ENCODE measurements at places on chromosomes 16 and 17.

DNA sequence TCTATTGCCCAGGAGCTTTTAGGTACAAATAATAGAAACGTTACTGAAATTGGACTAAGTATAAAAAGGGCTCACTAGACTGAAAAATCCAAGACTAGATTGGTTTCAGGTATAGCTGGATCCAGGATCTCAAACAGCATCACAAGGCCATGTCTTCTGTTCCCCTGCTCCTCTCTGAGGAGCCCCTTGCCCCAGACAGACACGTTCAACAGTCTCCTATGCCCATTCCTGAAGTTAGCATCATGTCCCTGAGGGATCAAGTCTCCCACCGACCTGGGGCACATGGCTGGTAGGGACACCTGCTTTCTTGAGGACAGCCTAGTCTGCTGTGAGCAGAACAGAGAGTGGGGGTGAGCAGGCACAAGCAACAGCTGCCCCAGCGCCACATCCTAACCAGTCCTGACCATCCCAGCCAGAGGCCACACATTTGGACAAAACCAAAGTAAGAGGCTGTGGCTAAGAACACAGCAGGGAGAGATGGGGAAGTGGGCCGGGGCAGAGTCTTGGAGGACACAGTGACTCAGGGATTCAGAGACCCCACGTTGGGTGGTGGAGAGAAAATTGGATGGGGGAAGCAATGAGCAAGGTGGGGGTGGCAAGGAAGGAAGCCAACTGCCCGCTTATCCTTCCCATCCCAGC lies 10.5 kb upstream of the MMP2 start:
- no peak for DNase-seq

DNA sequence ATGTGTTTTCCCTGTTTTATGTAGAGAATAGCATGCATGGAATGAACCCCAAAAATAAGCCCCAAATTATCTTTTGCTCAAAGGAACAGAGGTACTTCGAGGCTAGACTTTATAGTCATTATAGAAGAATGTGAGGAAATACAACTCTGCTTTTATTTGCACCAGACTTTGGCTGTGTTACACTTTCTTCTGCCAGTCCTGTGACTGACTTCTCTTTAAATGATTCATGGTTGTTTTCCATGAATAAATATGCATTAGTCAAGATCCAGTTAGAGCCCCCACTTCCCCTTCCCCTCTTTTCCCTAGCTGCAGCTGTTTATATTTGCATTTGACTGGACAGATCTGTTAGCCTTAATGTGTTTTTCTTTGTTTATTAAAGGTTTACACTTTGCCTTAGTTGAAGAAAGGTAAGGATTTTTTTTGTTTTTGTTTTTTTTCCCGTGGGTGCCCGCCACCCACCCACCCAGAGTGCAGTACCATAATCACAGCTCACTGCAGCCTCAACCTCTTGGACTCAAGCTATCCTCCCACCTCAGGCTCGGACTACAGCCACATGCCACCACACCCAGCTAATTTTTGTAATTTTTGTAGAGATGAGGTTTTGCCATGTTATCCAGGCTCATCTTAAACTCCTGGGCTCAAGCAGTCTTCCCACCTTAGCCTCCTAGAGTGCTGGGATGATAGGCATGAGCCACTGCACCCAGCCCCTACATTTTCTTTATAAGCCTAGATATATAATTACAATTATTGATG lies 152.6 kb downstream of the CYB561 start:
- DNase-seq, result no peak

DNA sequence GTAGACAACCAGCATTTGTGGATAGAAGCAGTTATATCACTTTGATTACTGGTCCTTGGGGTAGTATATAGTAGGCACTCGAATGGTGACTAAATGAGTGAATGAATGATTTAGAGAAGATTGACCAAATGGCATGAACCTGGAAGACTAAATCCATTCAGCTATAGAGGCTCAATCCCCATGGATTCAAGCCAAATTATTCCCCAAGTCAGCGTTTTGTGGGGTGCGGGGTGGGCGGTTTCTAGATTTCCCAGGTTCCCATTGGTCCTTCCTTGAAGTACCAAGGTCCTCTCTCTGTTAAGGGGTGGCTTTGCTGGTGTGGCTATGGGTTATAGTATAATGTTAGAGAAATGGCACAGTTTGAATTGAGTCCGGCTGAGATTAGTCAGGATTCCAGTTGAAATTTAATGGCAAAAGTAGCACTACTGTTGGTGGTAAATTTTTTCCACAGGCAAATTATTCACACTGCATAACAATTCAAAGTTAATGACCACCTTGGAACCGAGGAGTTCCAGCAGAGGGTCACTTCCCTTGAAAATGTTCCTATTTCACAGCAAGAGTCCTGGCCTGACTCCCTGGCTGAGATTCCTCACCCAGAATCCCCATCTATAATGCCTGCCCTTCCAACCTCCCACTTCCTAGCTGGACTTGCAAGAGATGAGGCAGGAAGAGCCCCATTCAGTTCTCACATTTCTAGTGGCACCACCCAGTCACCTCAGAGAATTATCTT lies 27.7 kb downstream of the PCTP start:
- DNase-seq, result no peak

GRCh38 chr16:54136276-54136625 lies 150.3 kb downstream of the IRX3 start:
- no peak for DNase-seq

DNA sequence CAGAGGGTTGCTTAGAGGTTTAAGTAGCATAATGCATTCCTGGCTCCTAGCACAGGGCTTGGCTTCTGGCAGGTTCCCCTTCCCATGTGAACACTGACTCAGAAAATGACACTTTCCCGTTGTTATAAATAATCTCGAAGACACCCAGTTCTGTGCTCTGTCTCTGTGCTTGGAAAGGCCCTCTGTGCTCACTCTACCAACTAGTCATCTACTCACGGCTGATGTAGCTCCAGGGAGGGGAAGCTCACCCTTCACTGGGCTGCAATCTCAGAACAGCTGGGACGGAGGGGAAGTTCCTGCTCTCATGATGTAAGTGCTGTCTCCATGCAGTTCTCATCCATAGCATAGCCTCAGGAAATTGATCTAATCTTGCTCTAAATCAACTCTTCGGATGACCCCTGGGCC lies 230.5 kb upstream of the ASIC2 start:
- no peak for DNase-seq

- DNase-seq, result no peak
Observed at GRCh38 chr17:74523308-74523707, 8.0 kb downstream of the CD300LB start.

- no peak for DNase-seq
Observed at GRCh38 chr16:9870962-9871361, 311.3 kb downstream of the GRIN2A start.

DNA sequence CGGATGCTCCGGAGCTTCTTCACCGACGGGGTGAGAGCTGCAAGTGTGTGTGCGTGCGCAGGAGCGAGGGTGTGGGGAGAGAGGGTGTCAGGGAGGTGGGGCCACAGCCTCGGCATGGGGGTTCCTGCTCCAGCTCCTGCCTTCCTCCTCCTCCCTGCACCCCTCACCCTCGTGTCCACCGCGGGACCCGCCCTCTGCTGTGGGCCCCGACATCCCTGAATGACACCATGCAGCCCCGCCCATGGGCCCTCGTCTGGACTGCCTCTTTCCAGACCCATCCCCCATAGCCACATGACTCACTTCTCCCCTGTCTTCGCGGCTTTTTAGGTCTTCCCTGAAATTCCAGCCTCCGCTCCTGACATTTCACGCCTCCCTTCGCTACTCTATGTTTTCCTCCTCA lies 41.6 kb downstream of the ARHGAP23 start:
- no peak for DNase-seq

DNA sequence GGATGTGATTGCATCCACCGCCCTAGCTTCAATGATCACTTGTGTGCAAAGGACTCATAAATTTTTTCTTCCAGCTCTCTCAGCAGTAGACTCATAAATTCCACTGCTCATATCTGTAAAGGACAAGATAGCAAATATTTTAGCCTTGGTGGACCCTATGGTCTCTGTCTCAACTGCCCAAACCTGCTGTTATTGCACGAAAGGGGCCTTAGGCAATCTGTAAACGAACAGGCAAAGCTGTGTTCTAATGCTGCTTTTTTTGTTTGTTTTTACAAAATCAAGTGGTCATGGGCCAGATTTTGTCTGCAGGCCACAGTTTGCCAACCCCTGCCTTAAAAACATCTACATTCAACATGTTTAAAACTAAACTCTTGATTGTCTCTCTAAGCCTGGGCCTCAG lies 34.1 kb downstream of the FAM20A start:
- no peak for DNase-seq

GRCh38 chr17:61584866-61585265 lies 6.2 kb downstream of the NACA2 start:
- no peak for DNase-seq

- DNase-seq, result peak; percentile 75
Observed at GRCh38 chr16:79429381-79430190, 171.0 kb downstream of the MAF start.

DNA sequence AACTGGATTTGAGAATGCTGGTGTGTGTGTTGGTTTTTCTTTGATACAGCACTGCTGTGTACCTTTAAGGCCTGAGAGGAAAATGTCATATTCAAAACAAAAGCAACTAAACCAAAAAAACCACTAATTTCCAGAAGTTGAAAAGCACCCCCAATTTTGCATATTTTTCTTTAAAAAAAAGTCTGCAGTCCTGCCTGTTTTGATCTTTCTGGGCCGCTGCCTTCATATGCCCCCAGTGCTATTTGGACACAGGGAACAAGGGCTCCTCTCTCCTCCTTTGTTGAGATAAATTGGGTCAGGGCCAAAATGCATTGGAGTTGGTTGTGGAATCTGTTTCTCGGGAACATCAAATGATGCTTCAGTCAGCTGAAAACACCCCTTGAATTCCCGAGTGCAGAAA lies 26.9 kb downstream of the GPT2 start:
- no peak for DNase-seq

DNA sequence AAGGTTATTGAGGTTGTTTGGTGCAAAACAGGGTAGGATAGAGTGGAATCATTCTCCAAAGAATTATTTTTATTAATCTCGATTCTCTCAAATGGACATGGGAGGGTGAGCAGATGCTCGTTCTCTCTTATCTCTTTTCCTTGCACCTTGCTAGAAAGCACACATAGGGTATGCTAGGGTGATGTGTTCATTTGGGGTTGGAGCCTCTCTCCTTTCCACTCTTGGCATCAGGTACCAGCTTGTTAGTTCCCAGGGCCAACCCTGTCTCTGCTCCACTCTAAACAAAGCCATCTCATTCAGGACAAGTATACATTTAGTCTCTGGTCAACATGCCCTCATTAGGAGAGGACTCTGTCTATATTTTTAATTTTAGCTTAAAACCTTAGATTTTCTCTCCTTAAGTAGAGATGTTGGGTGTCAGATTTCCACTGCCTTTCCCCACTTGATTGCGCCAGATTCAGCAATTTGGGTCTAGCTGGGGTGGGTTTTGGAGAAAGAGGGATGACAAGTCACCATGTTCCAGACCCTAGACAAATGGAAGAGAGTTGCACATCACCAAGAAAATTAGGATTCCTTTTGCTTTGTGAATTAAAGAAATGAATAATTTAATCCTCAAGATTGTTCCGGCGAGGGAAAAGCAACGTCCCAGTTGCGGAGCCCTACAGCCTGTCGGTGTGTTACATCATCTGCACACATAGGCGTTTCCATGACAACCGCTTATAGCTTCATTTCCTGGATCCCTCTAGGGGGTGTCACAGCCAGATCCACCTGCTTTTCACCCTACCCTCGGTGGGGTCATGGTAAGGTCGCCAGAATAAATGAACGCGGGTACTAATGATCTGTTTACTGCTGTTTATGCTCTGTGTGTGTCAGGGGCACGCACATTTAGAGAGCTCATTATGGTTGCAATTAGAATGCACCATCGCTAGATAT lies 41.6 kb downstream of the SNX11 start:
- peak; percentile 41 for DNase-seq

GRCh38 chr17:75752802-75753513 lies 12.0 kb downstream of the GALK1 start:
- DNase-seq, result no peak

DNA sequence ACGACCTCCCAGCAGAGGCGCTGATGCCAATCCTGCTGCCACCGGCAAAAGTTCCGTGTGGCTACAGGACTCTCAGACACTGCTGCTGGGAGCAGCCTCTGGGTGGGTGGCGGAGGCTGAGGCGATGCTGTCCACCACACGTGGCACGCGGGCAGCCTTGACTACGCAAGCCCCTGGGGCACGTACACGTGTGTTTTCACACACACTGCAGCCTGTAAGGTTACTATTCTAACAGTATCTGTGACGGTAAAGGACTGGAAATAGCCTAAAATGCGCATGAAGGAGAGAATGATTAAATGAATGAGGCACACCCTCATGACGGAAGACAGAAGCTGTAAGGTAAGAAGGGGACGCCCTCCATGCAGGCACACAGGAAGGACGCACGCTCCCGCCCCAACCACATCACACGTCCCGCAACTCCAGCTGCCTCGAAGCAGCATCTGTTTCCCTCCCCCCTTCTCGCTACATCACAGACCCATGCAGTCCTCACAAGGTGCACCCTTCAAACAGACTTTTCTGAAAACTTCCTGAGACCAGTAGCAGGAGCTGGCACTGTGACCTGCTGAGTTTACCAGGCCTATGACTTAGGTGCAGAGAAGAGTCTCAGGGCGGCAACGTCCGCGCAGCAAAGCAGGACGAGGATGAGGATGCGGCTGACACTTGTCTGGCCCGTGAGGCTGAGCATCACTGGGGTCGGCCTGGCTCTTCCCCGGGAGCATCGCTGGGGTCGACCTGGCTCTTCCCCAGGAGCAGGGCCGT lies 28.7 kb upstream of the FASN start:
- DNase-seq, result no peak

GRCh38 chr16:84643180-84643583 lies 5.1 kb upstream of the KLHL36 start:
- peak; percentile 30 for DNase-seq

DNA sequence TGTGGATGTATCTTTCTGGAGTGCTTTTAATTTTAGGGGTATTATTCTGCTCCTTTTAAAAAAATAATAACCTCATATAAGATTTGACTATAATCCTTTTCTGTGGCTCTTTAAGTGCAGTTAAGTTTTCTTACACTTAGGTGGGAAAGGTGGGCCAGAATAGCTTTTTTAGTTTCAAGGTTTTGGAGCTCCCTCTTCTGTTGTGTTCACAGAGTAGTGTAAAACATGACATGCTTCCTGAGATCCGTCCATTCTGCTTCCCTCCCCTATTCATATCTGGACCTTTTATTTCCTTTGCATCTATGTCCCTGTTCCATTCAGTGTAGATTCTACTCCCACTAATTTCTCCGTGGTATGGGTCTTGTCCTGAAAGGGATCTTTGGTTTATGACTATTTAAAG lies 12.8 kb downstream of the LRRC36 start:
- no peak for DNase-seq

GRCh38 chr17:27526604-27527002 lies 70.4 kb downstream of the KSR1 start:
- DNase-seq, result no peak
